ENCODE measurements at places on chromosomes 12 and 14. TPM values are rescaled to one million over a fixed set of nuclear protein-coding genes. Genes with fewer than 3 reads are reported as not detected.

GRCh38 chr14:81452341-81453133 is 52.4 kb upstream of the STON2 start:
- no peak for DNase-seq

- no peak for DNase-seq
These were observed 29.5 kb downstream of the VPS37B start for GRCh38 chr12:122866379-122866778.

- no peak for DNase-seq
These were observed 228.9 kb upstream of the PRKD1 start for GRCh38 chr14:30156571-30156970.

GRCh38 chr12:18895540-18895939 is 157.6 kb downstream of the CAPZA3 start:
- no peak for DNase-seq

- no peak for DNase-seq
These were observed 64.5 kb downstream of the NIN start for GRCh38 chr14:50766338-50766886.

DNA sequence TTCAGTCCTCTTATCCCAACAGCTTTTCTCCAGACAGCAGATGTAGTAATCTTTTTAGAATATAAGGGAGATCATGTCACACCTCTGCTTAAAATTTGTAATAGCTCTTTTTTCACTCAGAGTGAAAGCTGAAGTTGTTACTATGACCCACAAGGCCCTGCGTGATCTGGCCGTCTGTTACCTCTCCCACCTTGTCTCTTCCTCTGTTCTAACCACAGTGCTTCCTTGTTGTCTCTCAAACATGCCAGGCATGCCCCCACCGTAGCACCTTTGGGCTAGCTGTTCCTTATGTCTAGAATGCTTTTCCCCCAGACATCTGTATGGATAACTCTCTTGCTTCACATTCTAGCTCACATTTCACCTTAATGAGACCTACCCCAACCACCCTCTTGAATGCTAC is 6.5 kb downstream of the NECAP1 start:
- DNase-seq, result no peak

DNA sequence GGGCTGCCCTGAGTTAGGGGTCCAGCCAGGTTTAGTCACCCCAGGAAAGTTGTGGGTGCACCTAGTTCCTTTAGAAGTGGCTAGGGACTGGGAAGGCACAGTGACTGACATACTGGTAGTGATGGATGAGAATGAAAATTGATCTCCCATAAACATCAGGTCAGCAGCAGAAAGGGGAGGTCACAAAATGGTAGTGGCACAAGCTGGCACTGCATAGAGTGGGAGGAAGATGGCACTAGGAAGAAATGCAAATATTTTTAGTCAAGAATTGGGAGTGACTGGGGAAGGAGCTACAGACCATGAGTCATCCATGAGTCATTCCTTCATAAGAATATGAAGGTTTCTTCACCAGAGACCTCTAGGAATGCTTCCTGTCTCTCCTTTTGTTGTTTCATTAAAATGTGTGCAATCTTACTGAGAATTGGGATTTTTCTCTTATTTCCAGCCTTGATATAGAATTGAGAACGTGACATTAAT is 198.3 kb upstream of the AMIGO2 start:
- DNase-seq, result peak; percentile 98

DNA sequence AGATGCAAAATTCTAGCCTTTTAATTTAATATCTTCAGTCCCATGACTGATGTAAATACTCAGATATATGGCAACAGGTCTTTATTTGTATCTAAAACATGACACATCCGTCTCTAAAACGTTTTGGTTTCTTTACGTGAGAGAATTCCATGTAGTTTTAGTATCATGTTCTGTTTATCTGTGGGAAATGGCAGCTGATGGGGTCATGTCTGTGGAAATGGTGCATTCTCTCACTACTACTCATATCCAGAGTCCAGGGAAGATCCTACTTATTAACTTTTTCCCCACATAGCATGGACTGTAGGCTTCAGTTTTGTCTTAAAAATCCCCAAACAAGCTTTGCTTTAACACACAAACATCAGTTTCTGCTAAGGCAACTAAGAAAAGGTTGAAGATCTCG is 53.8 kb downstream of the SPTLC2 start:
- DNase-seq, result no peak

- DNase-seq, result no peak
These were observed 10.6 kb upstream of the MLXIP start for GRCh38 chr12:122067966-122068365.

- no peak for DNase-seq
These were observed 73.2 kb downstream of the KIF21A start for GRCh38 chr12:39369756-39370155.

GRCh38 chr12:121400332-121401139 is 618 bp downstream of the RNF34 start:
- DNase-seq, result peak; percentile 85

The IL22 gene
- total RNA-seq, result not detected

The SLC17A8 gene
- not detected for total RNA-seq

The PRR4 gene
- total RNA-seq, result 0.53 TPM

The BEGAIN gene
- 1.1 TPM for total RNA-seq

Measured in bronchial epithelial cell (primary cell).